Activated CD4-positive, alpha-beta T cell treated with anti-CD3 and anti-CD28 coated beads, Interleukin-2, amount 50 U/mL, for 1 hour (primary cell): ENCODE measurements at places on chromosomes 16 and 17.

- DNase-seq: no peak
These were observed 9.3 kb downstream of the JUP start for GRCh38 chr17:41777157-41777573.

DNA sequence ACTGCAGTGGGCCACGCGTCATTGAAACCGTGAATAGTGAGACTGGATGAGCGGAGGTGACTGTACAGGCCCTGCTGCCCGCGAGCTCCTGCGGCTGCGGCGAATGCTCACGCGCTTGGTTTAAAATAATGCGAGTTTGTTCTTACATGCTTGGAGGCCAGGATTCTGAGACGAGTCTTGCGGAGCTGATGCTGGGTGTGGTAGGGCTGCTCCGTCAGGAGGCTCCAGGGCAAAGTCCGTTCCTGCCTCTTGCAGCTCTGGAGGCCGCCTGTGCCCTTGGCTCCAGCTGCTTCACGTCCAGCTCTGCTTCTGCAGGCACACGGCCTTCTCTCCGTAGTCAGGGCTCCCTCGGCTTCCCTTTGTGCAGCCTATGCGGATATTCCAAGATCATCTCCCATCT lies 9.5 kb downstream of the ACSF3 start:
- no peak for DNase-seq

DNA sequence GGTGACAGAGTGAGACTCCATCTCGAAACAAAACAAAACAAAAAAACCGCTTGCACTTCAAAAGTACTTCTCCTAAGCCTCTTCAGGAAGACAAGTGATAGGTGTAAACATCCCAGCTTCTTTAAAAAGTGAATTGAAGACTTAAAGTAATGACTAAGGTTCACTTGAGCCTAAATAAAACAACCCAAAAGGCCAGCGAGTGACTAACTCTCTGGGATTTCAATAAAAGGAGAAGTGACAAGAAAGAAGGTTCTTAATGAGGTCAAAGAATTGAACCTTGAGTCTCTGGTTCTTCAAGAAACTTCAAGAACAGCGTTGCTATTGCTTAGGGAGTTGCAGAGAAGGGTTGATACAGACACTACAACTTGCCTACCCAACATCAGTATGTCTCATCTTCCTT lies 42.2 kb downstream of the STX8 start:
- DNase-seq: no peak

DNA sequence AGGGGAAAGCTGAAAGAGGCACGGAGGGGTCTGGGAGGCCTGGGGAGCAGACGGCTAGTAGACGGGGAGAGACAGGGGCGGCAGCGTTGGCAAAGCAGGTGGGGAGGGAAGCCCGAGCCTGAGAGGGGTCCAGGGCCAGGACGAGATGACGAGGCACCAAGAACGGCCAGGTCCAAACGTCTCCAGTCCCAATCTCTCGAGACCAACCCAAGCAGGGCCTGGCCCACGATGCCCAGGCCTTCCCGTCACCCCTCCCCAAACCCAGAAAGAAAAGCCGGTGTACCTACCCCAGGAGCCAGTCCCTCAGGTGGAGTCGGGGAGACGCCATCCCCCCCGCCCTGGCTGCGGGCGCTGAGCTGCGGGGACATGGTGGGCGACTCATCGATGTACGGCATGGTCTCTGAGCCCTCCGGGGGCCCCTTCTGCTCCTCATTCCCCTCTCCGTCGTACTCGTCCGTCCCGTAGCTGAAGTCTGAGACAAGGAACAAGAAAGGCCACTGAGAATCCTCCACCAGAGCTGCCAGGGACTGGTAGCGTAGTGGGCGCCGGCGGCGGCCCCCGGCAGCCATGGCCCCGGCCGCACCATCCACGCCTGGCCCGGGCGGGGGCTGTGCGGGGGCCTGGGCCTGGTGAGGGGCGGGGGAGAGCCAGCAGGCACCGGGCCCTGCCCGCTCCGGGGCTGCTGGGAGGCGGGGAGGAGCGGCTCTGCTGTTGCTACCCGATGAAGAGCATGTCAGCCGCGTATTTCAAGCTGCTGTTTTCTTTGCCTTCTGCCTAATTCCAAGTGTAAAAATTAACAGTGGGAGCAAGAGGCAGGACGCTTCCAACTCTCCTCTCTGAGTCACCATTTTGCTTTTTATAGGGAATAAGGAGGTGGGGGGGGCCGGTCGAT lies 54.6 kb downstream of the ABR start:
- DNase-seq: no peak

- DNase-seq: no peak
These were observed 45.5 kb downstream of the RBFOX1 start for GRCh38 chr16:7378024-7378695.

DNA sequence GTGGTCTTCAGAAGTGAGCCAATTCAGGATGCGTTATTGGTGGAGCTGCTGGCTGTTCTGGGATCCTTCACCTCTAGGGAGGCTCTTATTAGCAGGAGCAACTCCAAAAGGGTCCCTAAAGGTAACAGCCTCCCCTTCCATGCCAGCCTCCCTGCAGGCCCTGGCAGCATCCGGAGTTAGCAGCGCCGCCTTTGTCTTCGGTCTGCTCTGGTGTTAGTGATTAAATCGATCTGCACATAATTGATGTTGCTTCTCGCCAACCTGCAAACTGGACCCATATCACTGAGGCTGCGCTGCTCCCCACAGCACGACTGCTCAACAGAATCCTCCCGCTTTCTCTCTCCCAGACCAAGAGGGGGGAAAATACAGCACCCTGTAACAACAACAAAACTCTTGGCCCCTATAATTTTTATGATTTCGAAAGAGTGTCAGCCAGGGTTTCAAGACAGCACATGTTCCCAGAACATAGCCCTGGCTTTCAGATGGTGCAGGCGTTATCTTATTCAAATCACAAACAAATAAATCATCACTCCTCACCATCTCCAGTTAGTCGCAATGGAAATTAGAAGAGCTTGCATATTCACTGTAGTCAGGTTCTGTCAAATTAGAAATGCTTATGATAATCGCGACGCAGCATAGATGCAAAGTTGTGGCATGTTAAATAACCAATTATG lies 76.0 kb downstream of the IRX3 start:
- DNase-seq: no peak

GRCh38 chr16:57007050-57007449 lies 17.7 kb downstream of the NLRC5 start:
- DNase-seq: no peak

DNA sequence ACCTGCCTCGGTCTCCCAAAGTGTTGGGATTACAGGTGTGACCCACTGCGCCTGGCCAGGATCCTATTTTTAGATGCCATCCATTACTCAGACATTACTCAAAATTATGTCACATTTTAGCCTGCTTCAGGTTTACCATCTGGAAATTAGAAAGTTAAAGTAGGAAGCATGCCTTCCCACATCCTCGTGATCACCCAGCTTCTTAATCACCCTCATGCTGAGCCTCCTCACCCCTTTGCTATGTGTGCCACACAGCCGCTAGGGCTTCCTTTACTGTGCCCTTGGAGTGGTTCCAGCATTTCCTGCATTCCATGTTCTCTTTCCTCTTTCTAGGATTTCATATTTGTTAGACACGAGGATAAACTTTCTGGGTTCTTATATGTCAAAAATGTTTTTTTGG lies 9.3 kb downstream of the ADORA2B start:
- no peak for DNase-seq

- no peak for DNase-seq
These were observed 2.2 kb downstream of the KRT13 start for GRCh38 chr17:41503202-41503601.

- DNase-seq: no peak
These were observed 213.1 kb downstream of the FOXL1 start for GRCh38 chr16:86791287-86792035.

- no peak for DNase-seq
These were observed 13.9 kb upstream of the KRTAP17-1 start for GRCh38 chr17:41329279-41329948.

DNA sequence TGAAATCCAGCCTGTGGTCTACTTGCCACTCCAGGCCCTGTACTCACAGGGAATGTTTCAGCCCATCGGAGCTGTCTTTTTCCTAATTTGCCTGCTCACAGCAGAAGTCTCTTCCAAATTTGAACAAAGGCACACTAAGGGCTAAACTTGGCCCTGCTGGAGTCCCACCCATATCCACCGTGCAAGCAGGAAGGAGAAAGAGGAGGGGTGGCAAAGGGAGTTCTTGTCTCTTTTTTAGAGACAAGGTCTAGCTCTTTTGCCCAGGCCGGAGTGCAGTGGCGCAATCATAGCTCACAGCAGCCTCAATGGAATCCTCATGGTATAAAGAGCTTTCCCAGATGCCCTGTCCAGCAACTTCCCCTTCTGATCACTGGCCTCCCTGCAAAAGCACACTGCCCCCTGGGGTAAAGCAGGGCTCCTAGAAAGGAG lies 2.7 kb upstream of the PRM1 start:
- DNase-seq: no peak

- DNase-seq: no peak
These were observed 26.9 kb downstream of the LDHD start for GRCh38 chr16:75089486-75090202.

DNA sequence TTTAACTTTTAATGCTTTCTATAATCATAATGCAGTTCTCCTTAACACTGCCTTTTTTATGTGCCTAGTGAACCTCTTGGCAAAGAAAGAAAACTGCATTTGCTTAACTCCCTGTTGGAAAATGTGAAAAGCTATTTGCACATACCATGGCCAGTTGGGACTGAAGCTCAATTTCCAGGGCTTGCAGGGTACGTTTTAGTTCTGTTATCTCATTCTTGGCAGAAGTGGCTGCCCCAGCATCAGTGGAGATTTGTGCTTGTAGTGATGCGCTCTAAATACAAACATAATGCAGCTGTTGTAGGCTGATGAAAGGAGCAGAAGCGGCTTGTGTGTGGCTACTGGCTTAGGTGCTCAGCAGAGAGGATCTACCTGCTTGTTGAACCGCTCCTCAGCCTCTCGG lies 3.7 kb downstream of the KRT24 start:
- DNase-seq: no peak

- no peak for DNase-seq
These were observed 2.1 kb upstream of the FBXO47 start for GRCh38 chr17:38969281-38969680.

DNA sequence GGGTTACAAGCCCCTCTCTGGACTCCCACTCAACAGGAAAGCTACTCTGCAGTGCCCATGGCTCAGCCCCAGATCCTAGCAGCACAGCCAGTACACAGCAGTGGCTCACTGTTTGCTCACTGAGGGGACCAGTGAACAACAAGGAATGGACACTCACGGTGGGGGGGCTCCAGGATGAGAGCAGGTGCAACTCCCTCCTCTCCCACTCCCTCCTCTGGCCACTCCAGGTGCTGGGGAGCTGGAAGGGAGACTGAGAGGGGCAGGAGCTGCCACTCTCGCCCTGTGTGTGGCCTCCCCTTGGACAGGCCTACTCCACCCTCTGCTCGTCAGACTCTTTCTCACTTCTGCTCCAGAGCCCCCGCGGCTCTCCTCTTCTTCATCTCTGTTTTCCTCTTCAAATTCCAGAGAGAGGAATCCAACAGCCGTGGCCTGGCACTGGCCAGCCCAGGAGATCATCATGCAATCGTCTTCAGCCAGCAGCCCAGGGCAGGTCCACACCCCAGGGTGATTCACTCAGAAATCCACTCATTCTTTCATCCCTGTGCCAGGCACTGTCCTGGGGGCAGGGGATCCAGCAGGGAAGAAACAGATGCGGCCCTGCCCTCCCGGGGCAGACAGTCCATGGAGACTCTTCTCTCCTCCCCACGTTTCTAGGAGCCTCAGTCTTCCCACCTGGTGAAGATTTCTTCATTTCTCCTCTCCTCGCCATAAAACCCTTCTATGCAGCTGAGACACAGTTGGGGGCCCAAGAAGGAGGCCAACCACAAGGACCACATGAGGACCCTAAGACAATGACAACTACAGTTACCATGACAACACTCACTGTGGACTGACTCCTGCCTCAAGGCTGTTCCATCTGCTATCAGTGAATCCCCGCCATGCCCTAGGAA lies 30.7 kb downstream of the CFAP20 start:
- no peak for DNase-seq

DNA sequence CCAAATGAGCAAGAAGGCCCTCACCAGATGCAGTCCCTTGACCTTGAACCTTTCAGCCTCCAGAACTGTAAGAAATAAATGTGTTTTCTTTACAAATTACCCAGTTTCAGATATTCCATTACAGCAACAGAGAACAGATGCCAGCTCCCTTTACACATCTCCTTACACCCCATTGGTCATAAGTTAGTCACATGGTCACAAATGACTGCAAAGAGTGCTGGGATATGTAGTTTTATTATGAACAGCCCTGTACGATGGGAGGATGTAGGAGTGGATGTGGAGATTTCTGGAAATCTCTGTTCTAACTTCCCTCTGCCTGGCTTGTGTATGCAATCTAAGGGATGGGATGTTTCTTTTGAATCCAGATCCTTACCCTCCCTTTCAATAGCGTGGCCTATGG lies 13.3 kb upstream of the RPL38 start:
- DNase-seq: no peak

- DNase-seq: no peak
These were observed 19.8 kb downstream of the GTF3C1 start for GRCh38 chr16:27529962-27530361.

GRCh38 chr17:2797637-2798036 lies 1.4 kb downstream of the RAP1GAP2 start:
- DNase-seq: no peak

GRCh38 chr17:38421871-38422827 lies 6.1 kb upstream of the ARHGAP23 start:
- no peak for DNase-seq

GRCh38 chr17:9054126-9054975 lies 33.0 kb downstream of the NTN1 start:
- no peak for DNase-seq

DNA sequence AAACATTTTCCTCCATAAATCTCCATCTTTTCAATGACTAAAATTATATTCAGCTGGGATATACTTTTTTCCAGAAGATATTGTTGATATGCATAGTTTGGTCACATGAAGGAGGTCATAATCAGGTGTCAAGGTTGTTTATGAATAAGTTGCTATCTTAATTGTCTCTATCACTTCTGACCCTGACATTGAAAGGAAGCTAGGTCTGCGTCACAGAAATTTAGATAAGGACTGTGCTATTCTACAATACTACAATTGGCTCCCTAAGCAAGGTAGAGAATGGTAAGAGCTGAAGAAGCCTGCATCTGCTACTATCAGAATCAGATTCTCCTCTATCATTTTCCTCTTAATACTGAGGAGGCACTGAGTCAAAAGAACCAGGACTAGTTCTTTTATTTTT lies 67.5 kb downstream of the CACNG1 start:
- DNase-seq: no peak

DNA sequence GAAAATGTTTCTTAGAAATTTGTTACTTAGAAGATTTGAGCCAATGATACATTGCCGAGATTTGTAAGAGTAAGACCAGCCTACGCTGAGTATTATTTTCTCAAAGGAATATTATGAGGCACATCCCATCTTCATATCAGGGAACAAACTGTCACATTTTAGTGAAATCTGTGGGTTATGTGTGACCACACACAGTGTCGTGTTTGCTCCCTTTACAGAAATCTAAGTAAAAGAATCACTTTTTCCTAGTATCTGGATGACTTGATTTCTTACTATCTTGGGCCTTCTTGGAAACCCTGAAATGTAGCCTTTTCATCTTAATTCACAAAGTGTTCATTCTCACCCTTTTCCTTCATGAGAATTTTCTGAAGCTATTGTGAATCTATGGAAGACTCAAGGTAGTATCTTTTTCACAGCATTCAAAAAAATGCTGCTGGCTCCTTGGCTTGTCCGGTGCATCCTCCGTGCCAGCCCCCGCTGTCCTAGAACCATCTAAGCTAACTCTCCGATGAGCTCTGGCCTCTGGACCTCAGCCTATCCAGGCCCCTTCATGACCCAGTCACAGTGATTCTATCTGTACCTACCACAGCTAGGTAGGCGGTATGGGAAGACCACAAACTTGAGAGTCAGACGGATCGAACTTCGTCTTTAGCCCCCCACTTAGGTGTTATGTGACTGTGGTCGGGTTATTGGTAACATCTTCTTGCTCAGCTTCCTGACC lies 524.3 kb downstream of the MAF start:
- no peak for DNase-seq
